Fibroblast of the conjunctiva (primary cell): ENCODE measurements at places on chromosomes 7 and 10.
A peak's percentile ranks its signal among the peaks of the same experiment; 100 is the strongest.

GRCh38 chr7:954330-955238 is at the start of gene ADAP1:
TSS of gene ADAP1 (minus strand) at chr7:954680. CDS start at chr7:954477, 203 bp downstream.
- no peak for DNase-seq

DNA sequence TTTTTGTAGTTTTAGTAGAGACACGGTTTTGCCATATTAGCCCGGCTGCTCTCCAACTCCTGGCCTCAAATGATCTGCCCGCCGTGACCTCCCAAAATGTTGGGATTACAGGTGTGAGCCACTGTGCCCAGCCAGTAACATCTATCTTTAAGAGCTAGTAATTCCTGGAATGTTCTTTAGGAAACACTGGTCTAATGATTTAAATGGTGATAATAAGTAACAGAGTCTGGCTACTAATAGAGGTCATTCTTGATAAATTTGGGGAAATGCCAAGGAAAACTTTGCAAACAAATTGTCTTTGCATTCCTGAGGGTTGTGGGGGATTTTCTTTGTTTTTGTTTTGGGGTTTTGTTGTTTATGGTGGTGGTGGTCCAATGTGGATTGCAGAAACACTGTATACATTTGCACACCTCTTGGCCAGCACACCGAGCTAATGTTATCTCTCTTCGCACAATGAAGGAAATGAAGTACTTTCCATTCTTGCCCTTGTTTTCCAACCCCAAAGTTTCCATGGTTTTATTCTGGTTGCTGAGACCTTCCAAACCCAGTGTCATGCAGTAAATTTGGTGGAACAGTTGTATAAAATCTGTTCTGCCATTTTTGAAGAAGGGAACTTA is 51.3 kb upstream of the WIPF3 start:
- DNase-seq = no peak

DNA sequence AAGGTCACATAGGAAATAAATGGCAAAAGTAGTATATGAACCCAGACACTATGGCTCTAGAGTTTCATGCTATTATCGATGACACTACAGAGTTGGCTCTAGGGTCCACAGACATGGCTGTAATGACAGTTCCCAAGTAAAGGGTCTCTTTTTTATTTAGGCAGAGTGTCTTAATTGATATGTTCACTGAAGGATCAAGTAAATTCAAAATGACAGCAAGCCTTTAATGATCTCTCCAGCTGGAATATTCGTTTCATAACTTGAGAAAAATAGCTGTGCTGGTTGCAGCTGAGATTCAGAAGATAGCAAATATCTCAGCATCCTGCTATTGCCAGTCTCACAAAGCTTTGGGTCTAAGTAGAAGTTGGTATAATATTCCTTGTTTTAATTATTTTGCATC is 333.6 kb upstream of the MAGI2 start:
- DNase-seq = no peak

- no peak for DNase-seq
These were observed 253.1 kb upstream of the MKLN1 start for GRCh38 chr7:131074585-131074984.

DNA sequence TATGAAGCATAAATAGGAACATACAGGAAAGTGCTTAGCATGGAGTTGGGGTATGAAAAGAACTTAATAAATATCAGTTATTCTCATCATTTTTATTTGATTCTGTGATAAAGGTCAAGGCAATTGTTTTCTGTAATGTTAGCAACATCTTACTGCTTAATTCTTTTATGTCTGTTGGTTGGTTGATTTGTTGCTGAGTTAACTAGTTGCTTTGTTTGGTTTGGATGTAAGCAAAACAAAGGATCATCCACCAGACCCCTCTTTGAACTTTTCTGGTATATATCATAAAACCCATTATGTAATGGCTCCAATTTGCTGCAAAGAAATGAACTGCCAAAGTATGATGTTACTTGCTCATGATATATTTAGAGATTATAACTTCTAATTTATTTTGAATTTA is 44.5 kb downstream of the CH25H start:
- DNase-seq = no peak

GRCh38 chr10:60427709-60428386 is 38.2 kb upstream of the ANK3 start:
- no peak for DNase-seq

GRCh38 chr10:22606164-22606614 is 108.2 kb downstream of the PIP4K2A start:
- no peak for DNase-seq

GRCh38 chr10:76547352-76547972 is 1090.1 kb downstream of the KCNMA1 start:
- peak; percentile 69 for DNase-seq

DNA sequence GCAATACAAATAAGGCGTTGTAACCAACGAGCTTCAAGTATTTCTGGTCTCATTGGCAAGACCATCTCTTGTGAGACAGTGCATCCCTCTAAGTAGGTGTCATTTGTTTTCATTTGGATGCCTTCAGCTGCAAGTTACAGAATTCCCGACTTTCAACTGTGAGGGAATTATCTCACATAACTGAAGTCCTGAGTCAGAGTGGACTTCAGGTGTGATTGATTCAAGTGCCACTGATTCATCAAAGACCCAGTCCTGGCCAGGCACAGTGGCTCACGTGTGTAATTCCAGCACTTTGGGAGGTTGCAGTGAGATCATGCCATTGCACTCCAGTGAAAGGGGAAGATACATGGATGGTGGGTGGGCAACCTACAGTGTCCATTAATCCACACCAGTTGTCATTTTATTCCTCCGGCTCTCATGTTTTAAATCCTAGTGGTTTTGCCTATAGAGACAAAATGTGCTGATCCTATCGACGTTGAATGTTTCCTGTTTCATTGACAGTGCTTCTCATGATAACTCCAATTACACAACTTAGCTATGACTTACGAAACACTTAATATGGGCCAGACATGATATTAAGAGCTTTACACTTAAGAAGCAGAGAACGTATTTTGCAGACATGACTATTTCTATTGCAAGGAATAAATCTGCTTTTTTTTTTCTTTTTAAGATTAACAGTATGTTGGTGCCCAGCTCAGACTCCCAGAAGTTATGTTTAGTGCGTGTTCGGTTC is 268.0 kb downstream of the FRMD4A start:
- DNase-seq = no peak

DNA sequence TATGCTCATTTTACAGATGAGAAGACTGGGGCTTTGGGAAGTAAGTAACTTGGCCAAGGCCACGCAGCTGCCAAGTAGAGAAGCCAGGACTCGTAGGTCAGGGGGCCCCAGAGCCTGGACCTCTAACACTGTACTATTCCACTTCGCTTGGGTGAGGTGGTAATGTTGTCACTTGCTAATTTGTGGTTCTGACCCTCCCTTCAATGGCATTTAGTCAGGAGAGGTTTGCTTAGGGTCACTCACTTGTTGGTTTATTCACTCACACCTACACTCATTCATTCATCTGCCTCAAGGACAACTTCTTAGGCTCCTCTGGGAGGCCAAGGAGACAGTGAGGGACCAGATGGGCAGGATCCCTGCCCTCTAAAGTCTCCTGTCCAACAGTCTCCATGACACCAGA is 21.3 kb downstream of the BTBD16 start:
- DNase-seq = no peak

- DNase-seq = no peak
These were observed 93.8 kb downstream of the MAP3K8 start for GRCh38 chr10:30527623-30528428.

DNA sequence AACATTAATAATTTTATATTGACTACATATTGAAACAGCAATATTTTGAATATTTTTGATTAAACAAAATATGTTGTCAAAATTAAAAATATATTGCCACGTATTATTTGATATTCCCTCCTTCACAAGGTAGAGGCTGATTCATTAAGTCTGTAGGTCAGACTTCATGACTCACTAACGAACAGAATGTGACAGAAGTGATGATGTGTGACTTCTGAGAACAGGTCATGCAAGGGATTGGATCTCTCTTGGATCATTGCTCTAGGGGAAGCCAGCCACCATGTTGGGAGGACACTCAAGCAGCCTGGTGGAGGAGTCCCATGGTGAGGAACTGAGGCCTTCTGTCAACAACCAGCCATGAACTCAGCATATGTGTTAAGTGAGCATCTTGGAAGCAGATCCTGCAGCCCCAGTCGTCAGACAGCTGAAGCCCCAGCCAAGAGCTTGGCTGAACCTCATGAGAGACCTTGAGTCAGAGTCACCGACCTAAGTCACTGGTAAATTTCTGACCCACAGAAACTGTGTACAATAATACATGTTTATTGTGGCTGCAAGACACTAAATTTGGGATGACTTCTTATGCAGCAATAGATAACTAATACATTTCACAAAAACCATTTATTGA is 66.6 kb downstream of the HTR5A start:
- DNase-seq = no peak

GRCh38 chr7:128837521-128837921 is 7.3 kb downstream of the FLNC start:
- no peak for DNase-seq

DNA sequence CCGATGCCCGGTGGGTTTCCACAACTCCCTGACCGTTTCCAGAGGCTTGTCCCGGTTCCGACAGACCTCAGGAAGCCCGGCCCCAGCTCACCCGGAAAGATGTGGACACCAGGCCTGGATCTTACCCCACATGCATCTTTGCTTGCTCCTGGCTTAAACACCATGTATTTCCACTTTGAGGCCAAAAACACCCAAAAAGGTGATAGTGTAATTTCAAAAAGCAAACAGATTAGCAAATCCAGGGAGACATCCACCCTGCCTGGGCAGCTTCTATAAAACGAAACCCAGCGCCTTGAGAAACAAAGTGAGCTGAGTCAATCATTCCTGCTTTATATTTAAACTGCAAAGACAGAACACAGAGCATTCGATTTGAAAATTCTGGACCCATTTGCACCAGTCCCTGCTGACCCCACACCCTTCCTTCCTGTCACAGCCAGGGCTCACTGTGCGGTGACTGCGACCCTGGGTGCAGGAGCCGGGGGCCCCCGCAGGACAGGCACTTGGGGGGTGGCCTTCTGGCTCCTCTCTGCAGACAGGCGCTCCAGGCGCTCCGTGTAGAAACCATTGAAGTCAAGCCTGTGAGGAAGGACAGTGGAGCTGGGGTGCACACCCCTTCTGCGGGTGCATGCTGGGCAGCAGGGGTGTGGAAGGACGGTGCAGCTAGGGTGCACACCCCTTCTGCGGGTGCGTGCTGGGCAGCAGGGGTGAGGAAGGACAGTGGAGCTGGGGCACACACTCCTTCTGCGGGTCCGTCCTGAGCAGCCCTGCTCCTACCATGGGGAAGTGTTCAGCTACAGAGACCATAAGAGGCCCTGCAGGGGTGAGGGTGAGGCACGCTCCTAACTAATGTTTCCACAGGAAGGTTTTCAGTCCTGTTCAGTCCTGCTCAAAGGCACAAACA is 2.9 kb upstream of the ADAM8 start:
- DNase-seq = no peak
